Mucosa of gallbladder (tissue), 1 donor: ENCODE measurements at places on chromosomes 4 and X. TPM values are rescaled to one million over a fixed set of nuclear protein-coding genes. Genes with fewer than 3 reads are reported as not detected.

Gene SLIT2
- 19.1 TPM for total RNA-seq

Gene HTATSF1
- 35.8 TPM for total RNA-seq

Gene NUDT10
- total RNA-seq = 0.95 TPM

Gene EGF
- total RNA-seq = 1.6 TPM

Gene ATP2B3
- total RNA-seq = not detected

Gene HSFX2
- 0.83 TPM for total RNA-seq

Gene NDP
- 0.23 TPM for total RNA-seq

Gene LRCH2
- total RNA-seq = 3.9 TPM
